Upper lobe of left lung (tissue), 6 donors: ENCODE measurements at places on chromosomes 2 and 18. TPM values are rescaled to one million over a fixed set of nuclear protein-coding genes. Genes with fewer than 3 reads are reported as not detected.
A peak's percentile ranks its signal among the peaks of the same experiment; 100 is the strongest.

The GMCL1 gene
- total RNA-seq, result 11.9 TPM

The DPP4 gene
- total RNA-seq, result 77.3 TPM

The MSTN gene
- 0.33 TPM for total RNA-seq

The ABCG5 gene
- not detected for total RNA-seq

The SCYGR5 gene
- total RNA-seq, result not detected

The GCG gene
- total RNA-seq, result not detected

The TBR1 gene
- not detected for total RNA-seq

The MARS2 gene
- 4.4 TPM for total RNA-seq

The KHK gene
- 6.3 TPM for total RNA-seq

The ATOH8 gene
- total RNA-seq, result 82.2 TPM

The TPO gene
- 0.39 TPM for total RNA-seq

The YIPF4 gene
- 13.1 TPM for total RNA-seq

The ARL4C gene
- 23.1 TPM for total RNA-seq

The SLC14A1 gene
- 33.1 TPM for total RNA-seq

The SLC1A4 gene
- 10.3 TPM for total RNA-seq

The POU3F3 gene
- total RNA-seq, result not detected

The FLACC1 gene
- total RNA-seq, result 1.1 TPM

The ALK gene
- total RNA-seq, result 2.1 TPM

DNA sequence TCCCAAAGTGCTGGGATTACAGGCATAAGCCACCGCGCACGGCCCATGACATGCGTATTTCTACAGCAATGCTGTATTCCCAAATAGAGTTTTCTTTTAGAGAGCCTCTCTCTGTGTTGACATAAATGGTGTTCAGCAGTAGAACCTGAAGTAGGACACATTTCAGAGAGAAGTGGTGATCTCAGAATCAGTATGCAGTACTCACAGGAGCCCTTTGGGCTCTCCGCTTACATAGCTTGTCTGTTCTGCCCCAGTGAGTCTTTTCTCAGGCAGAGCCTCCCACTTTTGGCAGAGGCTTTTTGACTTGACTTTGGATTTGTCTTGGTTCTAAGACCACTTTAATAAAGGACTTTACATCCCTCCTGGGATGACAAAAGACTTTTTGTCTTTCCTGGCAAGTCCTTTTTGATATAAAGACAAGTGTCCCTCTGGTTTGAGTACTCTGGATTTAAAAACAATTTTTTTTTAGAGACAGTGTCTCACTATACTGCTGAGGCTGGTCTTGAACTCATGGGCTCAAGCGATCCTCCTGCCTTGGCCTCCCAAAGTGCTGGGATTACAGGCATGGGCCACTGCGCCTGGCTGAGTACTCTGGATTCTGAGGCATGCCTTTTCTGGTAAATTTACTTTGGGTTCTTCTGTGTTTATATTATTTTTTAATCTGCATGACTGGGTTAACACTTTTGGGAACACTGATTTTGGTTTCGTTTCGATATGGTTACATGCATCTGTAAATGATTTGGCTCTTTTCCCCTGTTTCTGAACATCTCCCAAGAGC lies 113.3 kb downstream of the SMAD2 start:
- H3K27me3 ChIP-seq, result no peaks in the 10 kb centered on the region
- H3K4me1 ChIP-seq, result peaks cover 25% of the 10 kb centered on the region
- H3K4me3 ChIP-seq, result no peak overlapping the region
- DNase-seq, result no peak
- H3K27ac ChIP-seq, result no peak overlapping the region
- H3K36me3 ChIP-seq, result no peaks in the 10 kb centered on the region

DNA sequence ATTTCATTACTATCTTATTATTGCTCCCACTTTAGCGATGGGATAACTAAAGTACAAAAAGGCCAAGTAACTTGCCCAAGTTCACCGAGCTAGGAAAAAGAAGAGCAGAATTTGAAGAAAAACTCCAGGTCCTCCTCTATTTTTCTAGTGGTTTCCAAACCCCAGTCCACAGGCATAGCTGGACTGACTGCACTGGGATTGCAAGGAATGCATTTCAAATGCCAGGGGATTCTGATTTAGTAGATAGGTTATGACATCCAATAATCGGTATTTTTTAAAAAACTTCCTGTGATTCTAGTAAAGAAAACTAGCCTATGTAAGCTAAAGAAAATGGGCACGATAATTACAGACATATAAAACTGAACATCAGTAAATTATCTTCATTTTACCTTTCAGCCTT lies 62.7 kb upstream of the GALNT5 start:
- H3K27ac ChIP-seq, result no peak overlapping the region
- no peaks in the 10 kb centered on the region for H3K36me3 ChIP-seq
- no peaks in the 10 kb centered on the region for H3K4me1 ChIP-seq
- no peaks in the 10 kb centered on the region for H3K27me3 ChIP-seq
- no peak overlapping the region for H3K4me3 ChIP-seq

DNA sequence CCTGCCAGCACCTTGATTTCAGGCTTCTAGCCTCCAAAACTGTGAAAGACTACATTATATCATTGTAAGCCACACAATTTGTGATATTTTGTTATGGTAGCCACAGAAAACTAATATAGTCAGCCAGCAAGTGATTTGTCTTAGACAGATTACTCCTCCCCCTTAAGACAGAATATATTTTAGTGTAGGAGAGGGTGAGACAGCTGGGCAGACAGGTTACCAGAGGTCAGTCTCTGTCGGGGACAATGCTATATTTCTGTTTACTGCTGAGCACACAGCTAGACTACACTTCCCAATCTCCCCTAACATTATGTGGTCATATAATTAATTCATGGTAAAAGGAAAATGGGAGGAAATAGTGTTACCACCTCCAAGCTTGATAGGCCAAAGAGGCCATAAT lies 185.8 kb upstream of the PIK3C3 start:
- H3K27me3 ChIP-seq, result no peaks in the 10 kb centered on the region
- no peak for DNase-seq
- H3K36me3 ChIP-seq, result no peaks in the 10 kb centered on the region
- H3K27ac ChIP-seq, result no peak overlapping the region

- no peak for DNase-seq
- H3K4me1 ChIP-seq, result peaks cover 32% of the 10 kb centered on the region
- no peaks in the 10 kb centered on the region for H3K36me3 ChIP-seq
- no peak overlapping the region for H3K27ac ChIP-seq
Measured at GRCh38 chr2:48444404-48444803, 85.5 kb upstream of the STON1 start.

- no peak overlapping the region for H3K4me3 ChIP-seq
- H3K27ac ChIP-seq, result no peak overlapping the region
- no peaks in the 10 kb centered on the region for H3K27me3 ChIP-seq
- no peak for DNase-seq
- no peaks in the 10 kb centered on the region for H3K4me1 ChIP-seq
- no peaks in the 10 kb centered on the region for H3K36me3 ChIP-seq
Measured at GRCh38 chr18:77547757-77548156, 298.1 kb downstream of the GALR1 start.

- peaks cover 8% of the 10 kb centered on the region for H3K4me1 ChIP-seq
- peaks cover 23% of the 10 kb centered on the region for H3K36me3 ChIP-seq
- H3K27me3 ChIP-seq, result no peaks in the 10 kb centered on the region
- DNase-seq, result no peak
- H3K4me3 ChIP-seq, result no peak overlapping the region
Measured at GRCh38 chr18:9571546-9571945, 42.8 kb downstream of the PPP4R1 start.

GRCh38 chr2:220153118-220153517 lies 525.7 kb downstream of the SLC4A3 start:
- H3K36me3 ChIP-seq, result no peaks in the 10 kb centered on the region
- H3K4me1 ChIP-seq, result no peaks in the 10 kb centered on the region
- no peak overlapping the region for H3K27ac ChIP-seq
- H3K27me3 ChIP-seq, result no peaks in the 10 kb centered on the region
- DNase-seq, result no peak

DNA sequence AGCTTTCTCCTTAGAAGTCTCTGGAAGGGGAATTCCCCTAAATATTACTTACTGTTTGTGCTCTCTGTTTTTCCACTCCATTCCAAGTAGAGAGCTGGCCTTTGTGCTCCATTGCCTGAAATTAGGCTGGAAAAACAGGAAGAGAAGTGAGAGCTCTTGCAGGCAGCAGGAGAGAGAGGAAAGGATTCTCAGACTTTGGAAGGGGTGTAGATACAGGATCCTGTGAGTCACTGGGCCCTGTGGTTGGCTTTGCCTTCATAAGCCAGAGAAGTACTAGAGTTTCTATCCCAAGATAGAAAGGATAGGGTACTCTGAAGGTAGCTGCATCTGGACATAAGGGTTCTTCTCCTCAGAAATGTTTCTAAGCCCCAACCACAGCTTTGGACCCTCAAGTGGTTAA lies 188.9 kb downstream of the CMPK2 start:
- no peaks in the 10 kb centered on the region for H3K27me3 ChIP-seq
- H3K4me1 ChIP-seq, result no peaks in the 10 kb centered on the region
- no peak for DNase-seq
- H3K36me3 ChIP-seq, result no peaks in the 10 kb centered on the region
- H3K27ac ChIP-seq, result no peak overlapping the region
- no peak overlapping the region for H3K4me3 ChIP-seq

DNA sequence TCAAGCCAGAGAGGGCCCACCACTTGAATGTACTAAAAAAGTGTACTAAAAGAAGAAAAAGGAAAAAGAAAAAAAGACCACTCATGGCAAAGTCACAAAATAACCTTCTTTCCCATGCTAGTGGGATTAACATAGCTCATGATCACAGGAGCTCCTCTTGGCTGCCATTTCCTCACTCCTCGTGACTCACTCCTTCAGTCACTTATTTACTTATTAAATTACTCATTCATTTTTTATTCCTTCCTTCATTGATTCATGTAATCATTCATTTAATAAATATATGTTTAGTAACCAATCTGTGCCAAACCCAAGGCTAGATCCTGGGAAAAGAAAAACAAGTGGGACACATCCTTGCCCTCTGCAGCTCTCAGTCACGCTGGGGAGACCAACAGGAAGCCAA lies 300.5 kb downstream of the INSIG2 start:
- H3K27me3 ChIP-seq, result no peaks in the 10 kb centered on the region
- H3K36me3 ChIP-seq, result no peaks in the 10 kb centered on the region
- DNase-seq, result no peak
- no peak overlapping the region for H3K27ac ChIP-seq

- no peak overlapping the region for H3K27ac ChIP-seq
- H3K4me1 ChIP-seq, result peaks cover 11% of the 10 kb centered on the region
- no peaks in the 10 kb centered on the region for H3K27me3 ChIP-seq
- no peak overlapping the region for H3K4me3 ChIP-seq
Measured at GRCh38 chr2:218746470-218746795, 35.5 kb upstream of the CYP27A1 start.

- no peaks in the 10 kb centered on the region for H3K4me1 ChIP-seq
- no peaks in the 10 kb centered on the region for H3K36me3 ChIP-seq
- no peak overlapping the region for H3K27ac ChIP-seq
- DNase-seq, result no peak
- no peaks in the 10 kb centered on the region for H3K27me3 ChIP-seq
Measured at GRCh38 chr2:140353541-140353940, 1573.4 kb upstream of the NXPH2 start.

- no peaks in the 10 kb centered on the region for H3K27me3 ChIP-seq
- no peak overlapping the region for H3K4me3 ChIP-seq
- DNase-seq, result no peak
- no peaks in the 10 kb centered on the region for H3K4me1 ChIP-seq
- no peaks in the 10 kb centered on the region for H3K36me3 ChIP-seq
Measured at GRCh38 chr2:187105218-187105617, 256.2 kb upstream of the ZSWIM2 start.

- no peak overlapping the region for H3K4me3 ChIP-seq
- no peaks in the 10 kb centered on the region for H3K36me3 ChIP-seq
- H3K27ac ChIP-seq, result peak overlapping the region; percentile 11
- H3K27me3 ChIP-seq, result no peaks in the 10 kb centered on the region
Measured at GRCh38 chr2:54551123-54551756, 95.1 kb downstream of the SPTBN1 start.

GRCh38 chr2:177171418-177171865 lies 41.2 kb upstream of the HNRNPA3 start:
- peaks cover 7% of the 10 kb centered on the region for H3K4me1 ChIP-seq
- no peak overlapping the region for H3K4me3 ChIP-seq
- H3K36me3 ChIP-seq, result no peaks in the 10 kb centered on the region
- H3K27me3 ChIP-seq, result no peaks in the 10 kb centered on the region
- peak overlapping the region; percentile 50 for H3K27ac ChIP-seq

DNA sequence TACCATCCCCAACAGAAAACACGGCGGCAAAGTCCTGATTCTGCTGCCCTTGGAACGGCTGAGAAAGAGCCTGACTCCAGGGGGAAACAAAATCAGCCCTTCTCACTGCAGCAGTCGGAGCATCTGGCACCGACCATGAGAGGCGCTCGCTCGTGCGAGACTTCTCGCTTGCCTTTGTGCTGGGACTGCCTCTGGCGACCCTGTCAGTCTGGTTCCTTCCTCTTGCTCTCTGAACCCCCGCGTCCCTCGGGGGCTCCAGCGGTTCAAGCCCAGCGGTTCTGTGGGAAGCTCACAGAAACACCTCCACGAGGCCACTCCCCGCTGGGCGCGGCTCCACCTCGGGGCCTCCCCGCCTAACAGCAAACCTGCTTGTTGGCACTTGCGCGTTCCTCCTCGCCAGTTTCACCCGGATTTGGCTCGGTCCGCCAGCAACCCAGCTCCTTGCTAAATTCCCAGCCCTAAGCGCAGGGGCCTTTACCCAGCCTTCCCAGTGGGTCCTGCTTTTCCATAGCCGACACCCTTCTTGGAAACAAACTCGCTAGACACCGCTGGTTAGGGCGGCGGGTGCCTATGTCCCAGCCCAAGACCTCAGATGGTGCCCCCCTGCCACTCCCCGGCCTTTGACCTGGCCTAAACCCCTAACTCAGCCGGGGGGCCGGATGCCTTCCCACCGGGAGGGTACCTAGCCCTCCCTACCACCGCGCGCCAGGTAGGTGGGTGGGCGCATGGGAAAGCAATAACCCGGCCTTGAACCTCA lies 2.2 kb downstream of the RND3 start:
- peak overlapping the region; percentile 12 for H3K4me3 ChIP-seq
- peak; percentile 74 for DNase-seq
- H3K27ac ChIP-seq, result peak overlapping the region; percentile 89
- H3K4me1 ChIP-seq, result no peaks in the 10 kb centered on the region
- no peaks in the 10 kb centered on the region for H3K27me3 ChIP-seq

- no peak for DNase-seq
- no peaks in the 10 kb centered on the region for H3K27me3 ChIP-seq
- no peaks in the 10 kb centered on the region for H3K4me1 ChIP-seq
Measured at GRCh38 chr2:180446492-180446891, 439.4 kb upstream of the CWC22 start.
